ENCODE measurements at places on chromosomes 12 and 14.

GRCh38 chr14:100683578-100683977, 43.1 kb upstream of the DLK1 start:
- no peak for DNase-seq

DNA sequence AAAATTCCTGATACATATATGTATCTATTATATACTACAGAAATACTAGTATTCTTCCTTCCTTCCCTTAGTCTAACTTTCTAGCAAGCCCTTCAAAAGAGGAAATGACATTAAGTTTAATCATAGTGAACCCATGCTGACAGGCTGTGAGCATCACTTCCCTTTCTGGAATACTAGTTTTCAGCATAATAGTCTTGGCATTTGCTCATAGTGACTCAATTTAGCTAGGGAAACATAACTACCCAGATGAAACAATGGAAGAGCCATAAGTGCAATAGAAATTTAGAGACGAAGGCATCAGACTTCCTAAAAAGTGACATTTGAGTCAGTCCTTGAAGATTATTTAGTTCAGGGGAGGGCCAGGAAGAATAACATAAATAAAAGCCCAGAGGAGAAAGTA, 184.5 kb upstream of the CRY1 start:
- DNase-seq, result peak; percentile 73

GRCh38 chr12:43762596-43762995, 3.8 kb downstream of the IRAK4 start:
- DNase-seq, result no peak

- no peak for DNase-seq
These were observed 155.0 kb downstream of the FOXN3 start for GRCh38 chr14:89262041-89262440.

- DNase-seq, result no peak
These were observed 881 bp downstream of the PYGL start for GRCh38 chr14:50943261-50943942.

- no peak for DNase-seq
These were observed 706.8 kb downstream of the GALC start for GRCh38 chr14:87286191-87286590.

DNA sequence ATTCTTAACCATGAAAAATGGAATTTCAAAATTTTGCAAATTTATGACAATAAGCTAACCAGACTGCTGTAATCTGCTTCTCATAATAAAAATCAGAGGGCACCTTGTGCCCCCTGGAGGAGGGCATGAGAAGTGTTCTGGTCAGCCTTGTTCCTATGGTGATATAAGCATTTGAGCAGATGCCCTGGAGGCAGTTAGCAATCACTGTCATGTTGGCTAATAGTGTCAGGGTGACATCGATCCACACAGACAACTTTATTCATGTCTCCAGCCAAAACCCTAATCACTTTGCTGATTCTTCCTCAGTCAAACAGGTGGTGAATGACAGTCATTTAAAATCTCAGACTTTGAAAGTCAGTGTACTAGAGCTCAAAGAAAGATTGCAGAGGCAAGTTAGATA, 943.0 kb downstream of the GALC start:
- DNase-seq, result peak; percentile 3

GRCh38 chr14:89137526-89138163, 279.4 kb downstream of the FOXN3 start:
- DNase-seq, result peak; percentile 88

GRCh38 chr14:104212206-104213095, 74.1 kb downstream of the KIF26A start:
- no peak for DNase-seq

DNA sequence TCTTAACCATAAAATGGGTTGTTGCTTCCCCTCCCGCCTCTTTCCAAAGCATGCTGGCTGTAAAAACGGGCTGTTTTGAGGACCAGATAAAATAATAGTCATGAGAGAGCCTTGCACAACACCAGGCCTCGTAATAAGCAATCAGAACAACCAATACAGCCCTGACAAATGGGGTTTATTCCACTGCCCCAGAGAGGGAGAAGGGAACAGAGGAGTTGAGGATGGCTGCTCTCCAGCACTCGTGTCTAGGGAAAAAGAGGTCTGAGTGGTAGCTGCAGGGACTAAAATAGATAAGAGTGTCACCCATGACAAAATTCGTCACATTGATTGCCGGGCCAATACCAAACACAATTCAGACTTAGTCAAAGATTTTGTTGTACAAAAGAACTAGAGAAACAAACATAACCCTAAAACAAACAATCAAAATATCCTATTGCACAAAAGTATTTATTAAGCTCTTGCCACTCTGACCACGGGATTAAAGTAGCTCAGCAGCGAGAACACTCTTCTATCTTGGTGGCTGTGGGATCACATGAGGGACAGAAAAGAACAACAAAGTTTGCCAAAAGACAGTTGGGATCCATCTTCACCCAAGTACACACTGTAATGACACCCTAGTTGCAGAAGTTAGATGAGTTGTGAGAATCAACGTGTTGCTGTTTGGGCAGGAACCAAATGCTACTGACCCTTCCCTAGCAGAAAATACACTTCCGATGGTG, 188.0 kb downstream of the FOXN3 start:
- no peak for DNase-seq

GRCh38 chr14:20820063-20820904, 17.6 kb upstream of the RNASE1 start:
- DNase-seq, result no peak

- no peak for DNase-seq
These were observed 21.1 kb upstream of the WDR89 start for GRCh38 chr14:63662776-63663175.

Measured in iris pigment epithelial cell (primary cell).